Midbrain (tissue), 1 donor: ENCODE measurements at places on chromosomes 2 and 18.
A peak's percentile ranks its signal among the peaks of the same experiment; 100 is the strongest.

GRCh38 chr2:238462782-238463396 is 36.2 kb downstream of the ASB1 start:
- DNase-seq, result no peak

- DNase-seq, result peak; percentile 15
Observed at GRCh38 chr2:191678437-191679100, 633 bp downstream of the NABP1 start.

- DNase-seq, result no peak
Observed at GRCh38 chr2:15761056-15761455, 169.4 kb downstream of the DDX1 start.

- peak; percentile 52 for DNase-seq
Observed at GRCh38 chr18:61893309-61893970, 633 bp upstream of the RNF152 start.

GRCh38 chr2:160288324-160288723 is 88.3 kb upstream of the ITGB6 start:
- no peak for DNase-seq

GRCh38 chr2:224377751-224378700 is 23.9 kb downstream of the FAM124B start:
- no peak for DNase-seq

GRCh38 chr2:108925735-108926134 is 63.3 kb downstream of the EDAR start:
- DNase-seq, result no peak

DNA sequence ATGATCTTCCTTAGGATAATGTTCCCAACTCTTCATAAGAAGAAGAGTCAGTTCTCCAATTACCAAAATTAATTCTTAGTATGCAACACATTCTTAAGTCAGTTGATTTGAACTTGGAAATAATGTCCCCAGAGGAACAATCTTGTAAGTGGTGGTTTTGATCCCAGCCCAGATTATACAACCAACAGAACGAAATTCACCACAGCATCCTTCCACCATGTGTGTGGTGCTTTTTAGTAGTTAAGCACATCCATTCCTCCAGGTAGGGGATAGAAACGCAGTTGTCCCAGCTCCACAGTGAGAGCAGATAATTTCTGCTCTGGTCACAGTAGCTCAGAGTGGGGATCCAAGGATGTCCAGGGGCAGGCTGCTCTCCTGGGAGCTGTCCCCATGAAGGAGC is 161.7 kb upstream of the SLC39A10 start:
- no peak for DNase-seq
